Activated naive CD4-positive, alpha-beta T cell treated with Interleukin-2 at 50 U/mL for 16 hours (primary cell): ENCODE measurements at places on chromosomes 13 and 19.

DNA sequence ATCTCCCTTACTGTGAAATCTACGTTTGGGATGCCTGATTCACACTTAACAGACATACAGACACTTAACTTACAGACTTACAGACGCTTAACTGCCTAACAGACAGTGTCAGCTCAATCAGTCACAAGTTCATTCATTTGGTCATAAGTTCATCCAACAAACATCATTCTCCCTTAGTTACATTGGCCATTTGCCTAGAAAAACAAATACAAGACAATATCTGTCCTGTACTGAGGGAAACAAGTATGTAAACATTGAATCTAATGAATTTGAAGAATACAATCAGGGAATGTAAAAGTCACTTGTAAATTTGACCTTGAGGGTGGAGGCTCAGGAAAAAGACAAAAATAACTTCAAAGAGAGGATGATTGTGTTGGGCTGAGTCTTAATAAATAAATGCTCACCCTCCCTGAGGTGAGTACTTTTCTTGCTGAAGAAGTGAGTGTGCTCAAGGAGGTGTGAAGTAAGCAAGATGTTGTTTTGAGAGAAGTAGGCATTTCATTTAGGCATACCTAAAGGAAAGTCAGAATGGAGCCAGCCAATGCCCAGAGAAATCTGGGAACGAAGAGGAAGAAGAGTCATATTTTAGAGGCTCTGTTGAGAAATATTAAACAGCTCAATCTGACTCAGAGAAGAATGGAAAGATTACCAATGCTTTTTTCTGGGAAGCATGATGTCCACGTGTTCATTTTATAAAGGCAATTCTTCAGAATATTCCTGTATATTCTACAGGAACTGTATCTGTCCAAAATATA lies 958.4 kb upstream of the SLC10A2 start:
- DNase-seq: no peak

GRCh38 chr13:39414339-39414738 lies 188.7 kb downstream of the LHFPL6 start:
- no peak for DNase-seq

- no peak for DNase-seq
Observed at GRCh38 chr13:98265692-98266551, 88.9 kb upstream of the RNF113B start.

DNA sequence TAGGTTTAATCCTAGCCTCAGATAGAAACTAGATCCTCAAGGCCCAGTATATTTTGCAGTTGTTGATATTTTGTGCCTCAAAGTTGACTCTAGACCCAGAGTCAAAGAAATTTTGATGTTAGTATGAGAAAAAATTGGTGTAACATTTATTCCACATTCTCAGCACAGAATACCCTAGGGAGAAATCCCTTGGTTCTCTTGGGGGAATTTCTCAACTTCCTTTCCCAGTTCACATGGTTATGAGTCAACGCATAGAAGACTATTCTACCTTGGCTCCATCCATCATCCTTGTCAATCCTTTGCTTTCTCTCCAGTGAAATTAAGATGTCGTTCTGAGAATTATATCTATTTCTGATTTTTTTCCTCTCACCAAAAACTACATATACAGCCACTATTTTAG lies 145.3 kb downstream of the POSTN start:
- no peak for DNase-seq

GRCh38 chr13:105907319-105908019 lies 628.0 kb downstream of the EFNB2 start:
- no peak for DNase-seq

DNA sequence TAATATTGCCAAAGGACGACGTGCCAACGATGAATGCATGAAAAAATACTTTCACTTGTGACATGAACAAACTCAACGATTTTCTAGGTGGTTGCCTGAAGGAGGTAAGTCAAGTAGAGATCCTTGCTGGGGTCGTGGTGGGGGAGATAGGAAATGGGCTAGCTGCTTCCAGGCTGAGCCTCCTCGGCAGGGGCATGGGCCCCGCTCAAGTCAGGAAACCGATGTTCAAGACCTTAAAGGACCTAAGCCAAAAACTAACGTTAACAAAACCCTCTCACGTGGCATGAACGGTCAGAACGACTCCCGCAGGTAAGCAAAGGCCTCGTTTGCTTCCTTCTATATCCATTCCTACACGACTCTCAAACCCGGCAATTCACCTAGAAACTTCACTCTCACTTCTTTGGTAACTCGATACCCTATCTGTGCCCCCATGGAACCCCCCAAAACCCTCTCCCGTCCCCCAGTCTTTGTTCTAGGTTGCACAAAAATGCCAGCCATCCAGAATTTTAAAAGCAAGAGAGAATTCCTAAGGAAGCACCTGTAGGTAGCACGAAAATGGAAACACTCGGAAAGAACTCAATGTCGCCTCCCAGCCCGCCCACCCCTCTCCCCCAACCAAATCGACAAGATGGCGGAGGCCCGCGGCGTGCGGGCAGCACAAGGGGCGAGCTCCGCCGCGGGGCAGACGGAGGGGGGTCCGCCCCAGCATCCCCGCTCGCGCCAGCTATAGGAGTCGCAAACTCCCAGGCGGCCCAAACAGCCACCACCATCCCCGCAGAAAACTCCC lies 13.6 kb downstream of the ACP4 start:
- peak; percentile 56 for DNase-seq

DNA sequence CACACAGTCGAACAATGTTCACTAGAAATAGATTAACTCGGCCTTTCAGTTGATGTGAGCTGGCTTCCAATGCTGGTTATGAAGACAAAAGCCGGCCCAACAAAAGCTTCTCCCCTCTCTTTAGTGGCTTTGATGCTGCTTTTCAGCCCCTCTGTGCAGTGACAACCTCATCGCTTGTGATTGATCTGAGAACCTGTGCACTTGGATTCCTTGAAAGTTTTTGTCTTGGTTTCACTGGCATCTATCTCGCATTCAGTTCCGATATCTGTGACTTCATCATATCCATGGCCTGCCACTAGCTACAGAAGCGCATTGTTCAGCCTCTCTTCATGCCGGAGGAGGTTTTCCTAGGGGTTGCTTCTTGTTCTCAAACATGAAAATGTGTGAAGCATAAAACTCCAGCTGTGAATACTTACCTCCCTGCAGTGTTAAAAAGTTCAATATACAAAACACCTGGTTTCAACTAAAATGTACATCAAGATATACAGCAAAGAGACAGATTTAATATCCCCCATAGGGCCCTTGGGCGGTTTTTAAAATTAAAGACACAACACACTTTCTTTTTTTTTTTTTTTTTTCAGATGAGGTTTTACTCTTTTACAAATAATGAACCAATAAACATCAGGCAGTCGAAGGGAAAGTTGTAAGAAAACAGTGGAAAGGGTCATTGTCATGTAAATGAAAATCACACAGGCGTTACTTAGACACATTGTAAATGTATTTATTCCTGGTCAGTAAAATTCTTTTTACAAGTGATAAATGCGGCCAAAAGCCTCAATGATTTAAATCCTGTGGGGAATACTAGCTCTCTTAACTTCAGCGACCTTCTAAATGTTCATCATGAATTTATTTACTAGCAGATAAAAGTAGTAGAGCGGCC lies 1252.8 kb downstream of the EFNB2 start:
- DNase-seq: no peak

- DNase-seq: no peak
Observed at GRCh38 chr19:46022431-46023310, at the start of gene PGLYRP1. Gene PGLYRP1, minus strand, starts transcription at chr19:46023053. Its CDS starts 32 bp downstream, at chr19:46023021.

GRCh38 chr13:104701591-104701990 lies 1635.4 kb upstream of the SLC10A2 start:
- DNase-seq: no peak

DNA sequence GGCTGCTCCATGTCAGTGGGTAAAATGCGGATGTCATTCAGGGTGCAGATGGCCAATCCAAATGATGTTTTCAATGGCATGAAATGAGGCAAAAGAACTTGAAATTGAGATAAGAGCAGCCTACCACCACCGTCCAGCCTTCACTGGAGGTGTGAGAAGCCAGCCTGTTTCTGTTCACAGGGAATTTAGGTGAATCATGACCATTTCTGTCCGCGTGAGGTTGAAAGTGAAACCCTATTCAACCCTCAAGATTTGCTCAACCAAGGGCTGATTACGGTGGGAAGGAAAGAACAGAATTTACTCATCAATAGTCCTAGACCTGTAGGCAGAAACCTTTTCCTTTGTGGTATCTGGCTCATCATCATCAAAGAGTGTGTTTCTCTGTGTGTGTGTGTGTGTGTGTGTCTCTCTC lies 370.7 kb downstream of the COG6 start:
- peak; percentile 67 for DNase-seq

DNA sequence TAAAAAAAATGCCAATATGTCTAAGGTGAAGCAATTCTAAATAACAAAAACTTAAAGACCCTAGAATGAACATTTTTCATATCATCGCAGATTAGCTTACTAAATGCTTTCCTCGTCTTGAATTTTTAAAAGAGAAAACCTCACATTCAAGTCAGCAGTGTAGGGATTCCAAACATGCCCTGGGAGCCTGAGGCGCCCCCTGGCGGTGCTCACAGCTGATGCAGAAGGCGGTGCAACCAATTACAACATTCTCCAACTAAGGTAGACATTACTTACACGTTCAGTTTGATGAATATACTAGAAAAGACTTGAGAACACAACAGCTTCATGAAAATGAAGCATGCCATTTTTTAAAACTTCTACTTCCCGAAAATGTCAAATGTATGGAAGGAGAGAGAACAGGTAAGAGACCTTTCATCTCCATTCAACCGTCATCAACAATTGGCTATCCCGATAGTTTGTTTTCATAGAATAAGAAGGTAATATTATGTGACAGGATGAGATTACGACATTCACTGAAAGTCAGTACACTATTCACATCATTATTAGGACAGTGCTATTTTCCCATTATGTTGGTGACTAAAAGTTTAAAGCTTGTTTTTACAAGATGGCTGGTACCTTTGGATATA lies 304.4 kb downstream of the DCLK1 start:
- DNase-seq: no peak

GRCh38 chr13:23609414-23609760 lies 39.2 kb downstream of the TNFRSF19 start:
- DNase-seq: no peak

GRCh38 chr13:39665763-39666162 lies 10.3 kb downstream of the COG6 start:
- DNase-seq: no peak

DNA sequence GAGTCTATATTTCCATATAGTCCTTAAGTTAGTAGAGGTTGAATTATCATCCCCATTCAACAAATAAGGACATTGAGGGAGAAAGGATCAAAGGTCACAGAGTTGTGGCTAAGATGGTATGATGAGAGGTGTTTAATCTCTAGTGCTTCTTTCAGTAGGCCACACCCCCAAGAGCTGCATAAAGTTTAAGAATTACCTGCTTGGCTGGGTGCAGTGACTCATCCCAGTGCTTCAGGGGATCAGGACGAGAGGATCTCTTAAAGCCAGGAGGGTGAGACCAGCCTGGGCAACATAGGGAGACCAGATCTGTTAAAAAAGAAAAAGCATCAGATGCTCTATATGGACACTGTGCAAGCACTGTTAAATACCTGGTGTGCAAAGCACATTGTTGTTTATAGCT lies 560.0 kb upstream of the KLHL1 start:
- no peak for DNase-seq

DNA sequence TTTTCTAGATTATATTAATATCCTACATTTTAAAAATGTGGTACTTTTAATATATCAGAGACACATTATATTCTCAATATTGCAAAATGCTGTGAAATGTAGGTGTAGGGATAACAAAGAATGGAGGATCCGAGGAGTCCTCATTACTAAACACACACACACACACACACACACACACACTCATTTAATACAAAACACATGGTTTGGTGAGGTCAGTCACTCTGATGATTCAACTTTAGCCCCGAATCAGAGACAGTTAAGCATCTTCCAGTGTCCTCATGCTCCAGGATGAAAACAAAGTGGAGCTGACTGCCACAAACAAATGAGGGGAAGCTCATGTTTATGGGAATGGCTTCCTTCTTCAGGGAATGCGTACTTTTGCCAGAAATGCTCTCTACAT lies 147.5 kb downstream of the CYSLTR2 start:
- DNase-seq: no peak

DNA sequence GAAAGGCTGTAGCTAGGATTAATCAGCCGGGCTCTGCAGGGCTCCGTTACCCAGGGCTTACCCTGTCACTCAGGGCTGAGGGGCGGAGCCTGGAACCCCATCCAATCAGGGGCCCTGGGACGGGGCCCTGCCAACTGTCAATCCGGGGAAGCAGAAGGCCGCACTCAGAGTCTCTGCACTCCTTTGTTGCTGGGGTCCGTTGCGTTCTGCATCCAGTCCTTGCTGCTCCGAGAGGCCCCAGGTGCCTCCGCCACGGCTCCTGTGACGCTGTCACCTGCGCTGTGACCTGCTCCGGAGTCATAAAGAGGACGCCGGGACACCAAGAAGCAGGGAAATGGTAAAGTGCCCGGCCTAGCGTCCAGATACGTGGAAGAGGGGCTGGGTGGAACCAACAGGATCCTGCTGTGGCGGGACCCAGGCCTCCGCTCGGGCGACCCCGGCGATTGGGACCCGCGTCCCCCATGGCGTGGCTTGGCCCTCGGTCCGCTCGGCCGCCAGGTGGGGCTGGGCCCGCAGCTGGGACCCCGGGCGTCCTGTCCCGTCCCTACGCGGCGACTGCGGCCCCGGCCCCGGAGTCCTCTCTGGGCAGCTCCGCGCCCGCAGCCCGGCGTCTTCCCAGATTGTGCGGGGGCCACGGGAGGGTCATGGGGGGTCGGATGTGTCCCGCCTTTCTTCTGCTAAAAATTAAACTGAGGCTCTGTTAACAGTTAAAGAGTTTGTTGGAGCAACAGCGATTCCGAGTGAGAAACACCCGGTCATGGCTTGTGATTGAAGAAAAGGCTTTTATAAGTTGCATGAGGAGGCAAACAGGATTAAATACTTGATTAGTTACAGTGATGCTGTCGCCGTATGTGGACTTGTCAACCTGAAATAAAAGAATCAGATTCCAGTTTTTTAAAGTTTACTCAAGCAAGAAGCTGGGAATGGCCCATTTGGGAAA lies at the start of gene ZNF491:
Gene ZNF491 (plus strand): TSS at position 133 of the 940 bp plus-strand sequence. CDS start 7,431 bp downstream, outside the sequence.
- DNase-seq: peak; percentile 88

DNA sequence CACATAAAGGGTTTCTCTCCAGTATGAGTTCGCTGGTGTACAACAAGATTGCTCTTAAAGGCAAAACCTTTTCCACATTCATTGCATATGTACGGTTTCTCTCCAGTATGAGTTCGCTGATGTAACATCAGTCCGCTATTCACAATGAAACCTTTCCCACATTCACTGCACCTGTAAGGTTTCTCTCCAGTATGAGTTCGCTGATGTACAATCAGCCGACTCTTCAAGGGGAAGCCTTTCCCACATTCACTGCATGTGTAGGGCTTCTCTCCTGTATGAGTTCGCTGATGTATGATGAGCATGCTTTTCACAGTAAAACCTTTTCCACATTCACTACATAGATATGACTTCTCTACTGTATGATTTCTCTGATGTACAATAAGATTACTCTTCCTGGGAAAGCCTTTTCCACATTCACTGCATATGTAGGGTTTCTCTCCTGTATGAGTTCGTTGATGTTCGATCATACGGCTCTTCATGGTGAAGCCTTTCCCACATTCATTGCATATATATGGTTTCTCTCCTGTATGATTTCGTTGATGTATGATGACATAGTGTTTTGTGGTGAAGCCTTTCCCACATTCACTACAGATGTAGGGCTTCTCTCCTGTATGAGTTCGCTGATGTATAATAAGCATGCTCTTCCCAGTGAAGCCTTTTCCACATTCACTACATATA lies 6.0 kb upstream of the ZNF614 start:
- DNase-seq: no peak

- DNase-seq: no peak
Observed at GRCh38 chr13:62544928-62545327, 1129.3 kb upstream of the PCDH20 start.

- no peak for DNase-seq
Observed at GRCh38 chr13:35917252-35917941, 213.8 kb downstream of the DCLK1 start.

GRCh38 chr19:38190793-38191192 lies 33.2 kb downstream of the DPF1 start:
- no peak for DNase-seq
